ENCODE measurements at places on chromosomes 7 and 10.
A peak's percentile ranks its signal among the peaks of the same experiment; 100 is the strongest.

DNA sequence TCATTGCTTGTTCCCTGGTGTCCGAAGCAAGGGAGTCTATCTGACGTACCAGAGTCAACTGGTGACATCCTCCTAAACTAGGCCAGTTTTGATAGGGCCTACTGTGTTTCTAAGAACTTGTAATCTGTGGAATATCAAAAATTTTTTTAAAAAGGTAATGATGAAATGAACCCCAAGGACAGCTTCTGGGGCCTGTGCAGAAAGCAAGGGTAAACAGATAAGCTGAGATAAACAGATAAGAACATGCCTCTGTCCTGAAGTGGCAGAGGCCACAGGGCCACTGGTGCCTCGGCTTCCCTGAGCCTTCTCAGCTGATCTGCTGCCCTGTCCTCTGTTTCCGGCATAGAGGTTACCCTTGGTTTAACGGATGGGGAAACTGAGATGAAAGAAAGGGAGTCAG lies 8.8 kb downstream of the GRK5 start:
- DNase-seq = no peak

DNA sequence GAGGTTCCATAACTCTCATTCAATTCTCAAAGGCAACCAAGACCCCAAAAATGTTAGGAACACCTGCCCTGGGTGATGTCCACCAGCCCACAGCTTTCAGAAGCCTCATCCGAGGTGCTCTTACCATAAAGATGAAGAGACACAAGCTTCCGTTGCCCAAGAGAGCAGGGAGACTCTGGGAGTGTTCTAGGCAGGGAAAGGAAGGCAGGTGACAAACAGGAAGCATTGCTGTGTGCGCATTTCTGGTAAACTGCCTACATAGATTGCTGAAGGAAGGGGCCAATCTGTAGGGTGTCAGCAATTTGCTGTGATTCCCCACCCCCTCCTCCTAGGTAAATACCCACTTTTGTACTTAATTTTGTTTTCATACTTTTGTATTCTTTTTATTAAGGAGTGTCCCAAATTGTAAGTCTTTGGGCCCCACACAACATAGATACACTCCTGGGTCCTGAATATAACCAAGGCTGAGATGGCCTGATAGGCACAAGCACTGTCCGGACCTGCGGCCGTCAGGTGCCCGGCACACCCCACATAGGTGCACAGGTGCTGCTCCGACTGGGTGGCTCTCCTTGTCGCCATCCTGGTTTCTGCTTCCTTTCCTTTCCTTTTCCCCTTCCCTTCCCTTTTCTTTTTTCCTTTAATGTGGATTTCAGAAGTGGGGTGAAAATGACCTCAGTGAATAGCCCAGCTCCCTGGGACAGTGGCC lies 51.4 kb upstream of the SMNDC1 start:
- no peak for DNase-seq

- DNase-seq = no peak
Observed at GRCh38 chr7:23474829-23475575, 4.7 kb upstream of the IGF2BP3 start.

GRCh38 chr10:17425584-17426262 lies 28.7 kb downstream of the ST8SIA6 start:
- DNase-seq = no peak

- no peak for DNase-seq
Observed at GRCh38 chr7:120658516-120658915, 199.4 kb downstream of the TSPAN12 start.

GRCh38 chr10:88395677-88396076 lies 187.4 kb downstream of the RNLS start:
- DNase-seq = no peak

DNA sequence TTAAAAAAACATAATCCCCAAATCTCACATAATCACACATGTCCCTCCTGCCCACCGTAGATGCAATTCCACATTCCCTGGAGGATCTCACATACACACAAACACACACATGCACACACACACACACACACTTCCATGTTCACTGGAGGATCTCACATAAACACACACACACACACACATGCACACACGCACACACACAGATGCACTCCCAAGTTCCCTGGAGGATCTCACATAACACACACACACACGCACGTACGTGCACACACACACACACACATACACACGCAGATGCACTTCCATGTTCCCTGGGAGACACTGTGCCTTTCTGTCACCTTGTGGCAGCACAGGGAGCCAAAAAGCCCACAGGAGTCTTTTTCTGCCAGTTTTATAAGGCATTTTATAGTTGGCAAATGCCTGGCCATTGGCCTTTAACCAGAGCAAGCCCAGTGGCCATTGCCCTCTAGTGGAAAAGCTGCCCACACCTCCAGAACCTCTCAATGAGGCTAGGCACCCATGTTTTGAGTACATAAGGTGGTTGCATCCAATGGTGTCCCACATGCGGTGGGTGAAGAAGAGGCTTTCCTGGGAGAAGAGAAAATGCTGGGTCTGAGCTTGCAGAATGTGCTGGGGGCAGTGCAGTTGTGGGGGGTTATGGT lies 115.4 kb upstream of the ACBD5 start:
- no peak for DNase-seq

DNA sequence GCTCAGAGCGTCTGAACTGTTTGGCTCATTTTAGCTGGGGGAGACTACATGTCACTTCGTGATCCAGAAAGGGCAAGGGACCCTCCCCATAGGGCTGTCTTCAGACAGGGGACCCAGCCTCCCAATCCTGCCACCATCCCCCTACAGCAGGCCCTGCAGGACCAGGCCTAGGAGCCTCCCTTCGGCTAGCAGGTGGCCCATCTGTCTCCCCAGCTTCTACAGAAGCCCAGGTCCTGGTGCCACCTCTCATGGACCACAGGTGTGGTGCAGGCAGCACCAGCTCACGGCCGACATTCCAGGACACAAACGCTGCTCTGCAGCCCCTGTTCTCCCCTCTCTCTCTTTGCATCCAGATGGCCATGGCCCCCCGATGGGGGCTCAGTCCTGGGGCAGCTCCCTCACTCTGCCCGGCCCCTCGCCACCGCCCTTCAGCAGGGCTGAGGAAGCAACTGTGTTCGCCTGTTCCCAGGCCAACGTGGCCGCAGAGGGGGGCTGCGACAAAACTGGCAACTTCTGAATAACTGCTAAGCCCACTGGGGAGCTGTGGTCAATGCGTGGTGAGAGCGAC lies 10.3 kb downstream of the TECPR1 start:
- DNase-seq = no peak

DNA sequence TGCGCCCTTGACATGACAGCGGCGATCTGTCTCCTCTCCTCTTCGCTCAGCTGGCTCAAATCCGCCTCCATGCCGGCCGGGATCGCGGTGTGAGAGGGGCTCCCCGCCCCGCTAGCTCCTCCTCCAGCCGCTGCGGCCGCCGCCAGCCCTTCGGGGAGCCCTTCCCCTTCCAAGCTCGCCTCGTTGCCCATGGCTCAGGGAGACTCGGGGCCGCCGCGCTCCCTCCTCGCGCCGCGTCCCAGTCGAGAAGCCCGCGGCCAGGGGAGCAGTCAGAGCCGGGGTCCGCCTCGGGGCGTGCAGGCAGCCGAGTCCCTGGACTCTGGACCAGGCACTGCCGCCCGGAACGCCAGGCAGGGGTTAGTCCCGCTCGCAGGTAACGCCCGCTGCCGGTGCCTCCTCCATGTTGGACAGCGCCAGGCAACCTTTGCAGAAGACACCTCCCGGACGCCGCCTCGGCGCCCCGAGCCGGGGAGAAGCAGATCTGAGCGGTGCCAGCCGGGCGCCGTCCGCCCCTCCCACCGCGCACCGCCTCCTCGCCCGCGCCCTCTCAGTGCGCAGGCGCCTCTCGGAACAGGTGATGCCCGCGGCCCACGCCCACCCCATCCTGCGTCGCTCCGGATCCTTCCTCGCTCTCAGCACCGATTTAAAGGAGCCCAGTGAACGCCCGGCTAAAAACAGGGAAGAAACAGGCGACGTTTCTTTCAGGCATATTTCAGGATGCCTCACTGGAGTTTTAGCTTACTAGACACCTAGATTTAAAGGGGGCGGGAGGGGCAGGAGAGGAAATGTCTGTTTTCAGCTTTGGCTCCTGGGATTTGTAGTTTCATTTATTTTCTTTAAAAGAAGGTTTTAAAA lies at the start of gene PCLO:
Gene PCLO (minus strand): TSS at position 483 of the 855 bp plus-strand sequence. CDS start 292 bp downstream, at position 191.
- DNase-seq = peak; percentile 84

- no peak for DNase-seq
Observed at GRCh38 chr10:132538031-132538789, 623 bp downstream of the INPP5A start.

GRCh38 chr7:61111-61510 lies 131.3 kb upstream of the FAM20C start:
- DNase-seq = no peak

GRCh38 chr10:122435212-122435827 lies 19.1 kb upstream of the ARMS2 start:
- DNase-seq = no peak

DNA sequence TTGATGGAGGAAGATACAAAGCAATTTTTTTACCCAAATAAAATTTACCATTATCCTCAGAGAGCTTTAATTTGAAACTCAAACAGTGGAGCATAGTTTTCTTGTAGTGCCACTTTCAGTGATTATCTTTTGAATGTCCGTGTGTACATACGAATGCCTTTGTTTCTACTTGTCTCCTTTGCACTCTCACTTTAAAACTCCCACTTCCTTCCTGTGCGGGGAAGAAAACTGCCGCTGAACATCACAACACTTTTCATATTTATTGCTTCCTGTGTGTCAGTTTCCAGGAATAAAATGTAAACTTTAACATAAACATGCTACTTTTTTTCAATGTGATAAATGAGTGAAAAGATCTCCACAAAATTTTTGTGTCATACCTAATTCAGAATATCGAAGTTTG lies 102.4 kb downstream of the SEMA3A start:
- no peak for DNase-seq

DNA sequence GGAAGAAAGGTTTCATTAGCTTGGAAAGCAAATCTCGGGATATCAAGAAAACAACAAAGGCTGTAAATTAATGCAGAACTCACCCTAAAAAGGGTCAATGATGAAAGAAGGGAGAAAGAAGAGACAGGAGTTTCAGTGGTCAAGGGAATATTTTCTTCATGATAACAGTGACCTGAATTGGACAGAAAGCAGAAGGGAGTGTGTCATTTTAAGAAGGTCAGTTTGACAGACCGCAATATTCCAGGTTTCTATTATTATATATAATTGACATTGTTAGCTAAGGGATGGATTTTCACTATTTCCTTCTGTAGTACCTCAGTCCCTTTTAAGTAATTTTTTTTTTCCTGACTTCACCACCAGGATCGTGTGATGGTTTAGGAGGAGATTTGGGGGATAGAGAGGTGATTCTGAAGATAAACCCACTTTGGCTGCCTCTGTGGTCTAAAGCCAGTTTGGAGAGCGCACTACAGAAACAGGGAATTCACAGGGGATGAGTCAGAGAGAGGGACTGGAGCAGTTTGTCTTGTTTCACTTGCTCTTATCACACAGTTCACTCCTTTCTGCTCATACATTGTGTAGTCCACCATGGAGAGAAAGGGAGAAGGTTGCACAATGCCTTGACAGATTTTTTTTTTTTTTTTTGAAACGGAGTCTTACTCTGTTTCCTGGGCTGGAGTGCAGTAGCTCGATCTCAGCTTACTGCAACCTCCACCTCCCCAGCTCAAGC lies 417.9 kb downstream of the AUTS2 start:
- DNase-seq = no peak

DNA sequence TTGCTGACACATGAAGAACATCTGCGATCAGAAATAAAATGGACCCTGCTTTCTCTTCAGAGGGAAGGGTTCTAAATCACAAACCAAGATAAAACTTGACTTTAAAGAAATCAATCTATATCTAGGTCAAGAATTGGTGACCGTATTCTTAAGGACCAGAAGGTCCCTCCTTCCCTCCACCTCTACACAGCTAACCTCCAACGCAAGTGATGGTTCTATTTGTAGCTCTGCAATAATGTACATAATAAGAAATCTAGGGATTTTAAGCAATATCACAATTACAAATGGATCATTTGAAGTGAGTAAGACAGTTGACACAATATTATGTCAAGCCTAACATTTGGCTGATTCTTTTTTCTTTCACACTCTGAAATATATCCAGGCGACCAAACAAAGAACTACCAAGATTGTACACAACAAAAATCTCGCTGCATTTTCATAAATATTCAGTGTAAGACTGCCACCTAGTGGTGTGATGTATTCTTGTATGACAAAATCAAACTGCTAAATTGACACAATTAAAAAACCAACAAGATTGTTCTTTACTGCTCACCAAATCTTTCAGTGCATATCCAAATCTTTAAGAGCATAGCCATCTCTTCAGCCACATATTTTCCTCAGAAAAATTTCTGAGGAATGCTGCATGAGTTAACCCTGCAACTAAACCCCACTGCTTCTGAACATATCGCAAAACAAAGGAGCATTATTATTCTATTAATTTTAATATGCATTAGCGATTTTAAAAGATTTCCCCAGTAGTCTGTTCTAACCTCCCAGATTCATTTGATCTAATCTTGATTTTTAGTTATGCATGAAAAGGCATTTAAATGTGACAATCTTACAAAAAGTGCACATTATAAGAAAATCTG lies 44.5 kb downstream of the ICA1 start:
- DNase-seq = peak; percentile 14

GRCh38 chr10:111086574-111086973 lies 9.7 kb downstream of the ADRA2A start:
- no peak for DNase-seq

- DNase-seq = no peak
Observed at GRCh38 chr10:87930934-87931835, 67.8 kb downstream of the PTEN start.

GRCh38 chr10:113076949-113077348 lies 126.9 kb downstream of the TCF7L2 start:
- DNase-seq = no peak

DNA sequence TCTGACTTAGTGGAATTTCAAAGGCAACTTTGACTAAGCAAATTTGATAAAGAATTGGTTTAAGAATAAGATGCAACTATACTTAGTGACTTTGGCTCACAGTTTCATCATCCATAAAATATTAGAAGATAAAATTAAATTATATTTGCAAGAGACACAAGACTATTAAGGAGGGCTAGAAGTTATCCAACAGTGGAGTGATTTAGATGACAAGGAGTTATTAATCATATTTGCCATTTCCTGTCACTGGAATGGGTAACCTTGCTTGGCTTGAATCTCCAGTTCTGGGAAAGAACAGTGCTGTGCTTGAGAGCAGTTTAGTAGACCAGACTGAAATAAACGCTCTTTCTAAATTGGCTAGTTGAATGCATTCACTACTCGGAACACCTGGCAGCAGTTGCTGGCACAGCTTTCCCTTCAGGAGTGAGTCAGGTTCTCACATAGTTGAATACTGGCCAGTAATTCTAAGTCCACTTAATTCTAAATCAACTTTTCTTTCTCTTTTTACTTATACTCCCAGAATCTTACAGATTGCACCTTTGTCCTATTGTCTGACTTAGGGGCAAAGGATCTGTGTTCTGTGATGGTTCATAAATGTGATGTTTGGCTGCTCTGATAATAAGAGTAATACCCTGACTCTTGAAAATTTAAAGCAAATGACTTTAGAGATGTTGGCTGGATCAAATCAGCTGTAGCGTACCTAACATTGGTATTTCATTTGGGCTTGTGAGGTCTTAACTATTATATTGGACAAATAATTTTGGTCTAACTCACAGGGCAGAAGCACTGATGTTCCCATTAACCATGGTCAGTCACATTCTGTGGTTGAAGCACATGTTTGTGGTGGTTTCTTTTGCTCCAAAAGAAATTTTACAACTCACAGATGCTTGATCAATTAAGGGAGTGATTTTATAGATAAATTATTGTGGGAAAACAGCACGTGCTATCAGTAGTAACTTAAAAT lies 16.6 kb downstream of the STMP1 start:
- peak; percentile 41 for DNase-seq
